ENCODE measurements at places on chromosomes 13 and 19.

DNA sequence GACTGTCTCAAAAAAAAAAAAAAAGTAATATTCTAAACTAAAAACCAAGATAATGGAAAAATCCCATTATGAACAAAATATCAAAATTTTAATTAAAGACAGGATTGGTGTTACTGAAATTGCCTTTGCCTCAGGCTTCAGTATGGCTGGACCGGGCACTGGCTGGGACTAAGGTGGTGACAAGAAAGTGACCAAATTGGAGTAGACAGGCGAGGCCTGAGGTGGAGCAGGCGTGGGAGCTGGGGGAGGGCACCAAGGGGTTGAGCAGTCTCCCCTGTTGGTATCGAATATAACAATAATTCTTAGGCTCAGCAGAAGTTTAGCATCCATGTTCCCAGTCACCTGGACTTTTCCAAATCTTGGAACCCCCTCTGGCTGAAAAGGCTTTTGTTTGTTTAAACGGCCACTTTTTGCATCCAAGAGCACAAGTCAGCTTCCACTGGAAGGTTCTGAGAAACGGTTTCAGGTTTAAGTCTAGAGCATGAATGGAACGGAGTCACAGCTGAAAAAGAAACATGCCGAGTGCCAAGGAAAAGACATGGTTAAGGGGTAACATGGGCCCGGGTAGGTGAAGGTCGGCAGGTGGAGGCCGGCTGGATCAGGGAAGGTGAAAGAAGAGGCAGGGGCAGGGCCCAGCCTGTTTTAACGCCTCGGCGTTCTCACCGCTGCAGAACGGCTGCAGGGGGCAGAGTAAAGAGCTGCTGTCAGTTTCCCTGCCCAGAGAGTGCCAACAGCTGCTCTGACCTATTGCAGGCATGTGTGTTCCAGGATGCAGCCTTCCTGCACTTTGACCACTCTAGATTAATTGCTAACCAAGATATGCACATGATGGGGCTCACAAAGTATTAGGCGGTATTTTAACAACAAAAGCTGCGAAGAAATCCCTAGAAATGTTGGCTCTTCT lies 104.4 kb downstream of the TM9SF2 start:
- DNase-seq, result peak; percentile 45

- DNase-seq, result no peak
Measured at GRCh38 chr13:21785990-21786389, 115.1 kb downstream of the FGF9 start.

DNA sequence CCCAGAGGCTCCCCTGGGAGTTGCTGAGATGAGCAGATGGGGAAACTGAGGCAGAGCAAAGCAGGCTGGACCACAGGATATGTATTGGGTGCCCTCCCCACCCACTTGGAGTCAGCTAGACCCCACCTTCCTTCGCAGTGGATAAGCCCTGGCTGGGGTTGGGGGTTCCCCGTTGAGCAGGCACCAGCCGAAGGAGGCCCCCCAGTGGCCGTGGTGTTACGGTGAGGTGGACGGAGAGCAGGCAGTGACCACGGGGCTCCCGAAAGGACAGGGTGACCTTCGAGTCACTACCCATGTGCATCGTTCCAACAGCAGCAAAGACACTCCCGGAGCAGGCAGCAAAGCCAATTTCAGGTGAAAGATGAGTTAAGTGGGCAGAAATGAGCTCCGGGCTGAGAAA lies 62.4 kb upstream of the ADGRE5 start:
- DNase-seq, result no peak

- DNase-seq, result no peak
Measured at GRCh38 chr13:48831248-48831647, 144.5 kb upstream of the FNDC3A start.

DNA sequence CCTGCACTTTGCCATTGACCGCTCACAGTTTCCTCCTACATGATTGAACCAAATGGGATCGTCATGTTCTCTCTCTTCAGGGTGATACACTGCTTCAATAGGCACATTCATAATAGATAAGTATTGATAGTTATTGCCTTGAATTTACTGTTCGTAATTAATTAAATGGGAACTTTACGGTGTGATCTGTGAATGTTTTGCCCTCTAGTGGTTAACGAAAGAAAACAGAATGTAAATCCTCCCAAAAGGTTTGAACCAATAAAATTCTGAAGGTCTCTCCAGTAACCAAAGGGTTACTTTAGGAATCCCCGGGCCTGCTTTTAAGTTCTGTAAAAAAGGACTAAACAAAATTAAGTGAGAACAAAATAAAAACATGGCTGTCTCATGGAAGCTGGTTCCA lies 389.3 kb downstream of the DACH1 start:
- DNase-seq, result no peak

- DNase-seq, result no peak
Measured at GRCh38 chr19:3855320-3855719, 13.5 kb downstream of the ZFR2 start.

GRCh38 chr19:17965370-17966128 lies 1.4 kb upstream of the KCNN1 start:
- DNase-seq, result no peak

DNA sequence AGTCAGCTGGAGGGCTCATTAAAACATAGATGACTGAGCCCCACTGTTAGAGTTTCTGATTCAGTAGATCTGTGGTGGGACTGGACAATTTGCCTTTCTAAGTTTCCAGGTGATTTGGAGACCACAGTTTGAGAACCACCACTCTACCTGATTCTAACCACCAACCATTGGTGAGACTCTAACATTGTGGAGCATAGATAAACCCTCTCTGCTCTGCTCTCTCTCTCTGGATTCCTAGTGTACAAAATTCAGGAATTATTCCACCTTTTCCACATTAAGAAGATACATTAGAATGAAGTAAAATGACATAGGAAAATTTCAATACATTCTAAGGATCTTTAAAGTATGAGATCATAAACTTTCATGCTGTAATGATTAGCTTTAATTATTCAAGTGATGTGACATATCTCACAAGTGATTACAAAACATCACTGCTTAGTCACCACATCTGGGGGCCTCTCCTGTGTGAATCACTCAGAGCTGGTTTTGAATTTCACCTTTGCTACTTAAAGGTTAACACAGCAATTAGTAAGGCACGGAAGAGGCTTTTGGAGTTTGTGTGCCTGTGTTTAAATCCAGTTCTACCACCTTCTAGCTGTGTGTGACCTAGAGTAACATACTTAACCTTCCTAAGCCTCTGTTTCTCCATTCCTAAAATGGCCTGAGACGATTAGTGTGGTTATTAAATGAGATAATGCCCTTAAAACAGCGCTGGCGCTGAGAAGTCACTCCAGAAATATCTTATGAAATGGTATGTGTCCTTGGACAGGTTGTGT lies 78.5 kb upstream of the NBEA start:
- DNase-seq, result no peak

- peak; percentile 41 for DNase-seq
Measured at GRCh38 chr19:42601811-42602443, 7.2 kb upstream of the CEACAM8 start.

DNA sequence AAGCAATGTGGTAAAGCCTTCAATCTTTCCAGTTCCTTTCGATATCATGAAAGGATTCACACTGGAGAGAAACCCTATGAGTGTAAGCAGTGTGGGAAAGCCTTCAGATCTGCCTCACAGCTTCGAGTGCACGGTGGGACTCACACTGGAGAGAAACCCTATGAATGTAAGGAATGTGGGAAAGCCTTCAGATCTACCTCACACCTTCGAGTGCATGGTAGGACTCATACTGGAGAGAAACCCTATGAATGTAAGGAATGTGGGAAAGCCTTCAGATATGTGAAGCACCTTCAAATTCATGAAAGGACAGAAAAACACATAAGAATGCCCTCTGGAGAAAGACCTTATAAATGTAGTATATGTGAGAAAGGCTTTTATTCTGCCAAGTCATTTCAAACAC lies 15.6 kb upstream of the ZNF763 start:
- no peak for DNase-seq

DNA sequence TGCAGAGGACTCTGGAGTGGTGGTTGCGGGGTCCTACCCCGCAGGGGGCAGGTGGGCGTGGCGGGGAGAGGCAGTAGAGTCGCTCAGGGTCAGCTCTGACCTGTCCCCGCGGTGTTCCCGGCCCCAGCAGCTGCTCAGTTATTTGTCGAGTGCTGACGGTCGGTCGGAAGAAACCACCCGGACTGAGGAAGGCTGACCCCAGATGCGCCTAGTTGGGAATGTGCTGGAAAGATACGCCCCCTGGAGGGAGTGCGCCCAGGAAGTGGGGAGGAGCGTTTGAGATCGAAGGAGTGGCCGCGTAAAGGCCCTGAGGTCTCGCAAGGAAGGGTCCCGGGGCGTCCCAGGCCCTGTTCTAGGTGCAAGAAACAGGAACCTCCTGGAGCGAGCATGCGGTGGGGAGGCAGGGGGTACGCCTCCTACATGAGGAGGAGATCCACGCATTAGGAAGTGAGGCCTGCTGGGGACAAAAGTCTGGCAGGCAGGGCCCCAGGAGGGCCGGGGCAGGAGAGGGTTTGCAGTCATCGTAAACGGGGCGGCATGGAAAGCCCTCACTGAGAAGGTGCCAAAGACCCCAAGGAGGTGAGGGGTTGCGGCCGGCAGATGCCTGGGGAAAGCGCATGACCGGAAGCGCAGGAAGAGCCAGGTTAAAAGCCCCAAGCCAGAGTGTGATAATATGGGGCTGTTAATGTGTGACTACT lies 9.2 kb downstream of the CCDC8 start:
- DNase-seq, result no peak
